T-helper 1 cell (primary cell): ENCODE measurements at places on chromosomes 13 and 19.
A peak's percentile ranks its signal among the peaks of the same experiment; 100 is the strongest.

- DNase-seq, result no peak
Observed at GRCh38 chr13:111183959-111184358, 68.8 kb downstream of the ARHGEF7 start.

DNA sequence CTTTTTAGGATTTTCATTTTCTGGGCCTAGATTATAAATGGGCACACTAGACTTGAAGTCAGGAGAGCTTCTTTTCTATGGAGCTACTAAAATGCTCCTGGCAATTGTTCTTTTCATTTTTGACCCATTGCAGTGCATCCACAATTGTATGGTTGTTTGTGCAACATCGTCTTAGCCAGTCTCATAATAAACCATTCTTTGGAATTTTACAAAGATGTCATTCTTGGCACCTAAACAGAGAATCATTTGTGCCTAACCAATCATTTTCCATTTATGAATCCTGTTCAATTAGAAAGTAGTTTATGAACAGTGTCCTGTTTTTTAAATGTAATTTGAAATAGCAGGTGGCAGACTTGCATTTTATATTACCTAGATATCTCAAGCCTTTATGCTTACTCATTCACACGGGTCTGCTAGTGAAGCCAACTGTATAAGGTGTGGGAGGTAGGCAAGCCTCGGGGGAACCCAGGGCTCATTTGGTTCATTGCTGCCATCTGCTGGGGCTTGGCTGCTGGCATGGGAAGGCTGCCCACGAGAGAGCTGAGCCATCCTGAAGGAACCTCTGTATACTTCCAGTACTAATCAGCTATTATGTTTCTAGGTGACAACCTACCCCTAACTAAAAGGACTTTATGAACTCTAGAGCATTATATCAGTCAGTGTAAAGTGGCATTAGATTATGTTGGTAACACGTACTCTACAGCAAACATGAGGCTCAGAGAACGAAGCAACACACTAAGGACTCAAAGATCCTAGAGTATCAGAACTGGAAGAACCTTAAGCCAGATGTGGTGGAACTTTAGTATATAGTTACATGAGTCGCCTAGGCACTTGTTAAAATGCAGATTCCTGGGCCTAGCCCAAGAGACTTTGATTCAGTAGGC is 60.0 kb downstream of the TPT1 start:
- peak; percentile 36 for DNase-seq

DNA sequence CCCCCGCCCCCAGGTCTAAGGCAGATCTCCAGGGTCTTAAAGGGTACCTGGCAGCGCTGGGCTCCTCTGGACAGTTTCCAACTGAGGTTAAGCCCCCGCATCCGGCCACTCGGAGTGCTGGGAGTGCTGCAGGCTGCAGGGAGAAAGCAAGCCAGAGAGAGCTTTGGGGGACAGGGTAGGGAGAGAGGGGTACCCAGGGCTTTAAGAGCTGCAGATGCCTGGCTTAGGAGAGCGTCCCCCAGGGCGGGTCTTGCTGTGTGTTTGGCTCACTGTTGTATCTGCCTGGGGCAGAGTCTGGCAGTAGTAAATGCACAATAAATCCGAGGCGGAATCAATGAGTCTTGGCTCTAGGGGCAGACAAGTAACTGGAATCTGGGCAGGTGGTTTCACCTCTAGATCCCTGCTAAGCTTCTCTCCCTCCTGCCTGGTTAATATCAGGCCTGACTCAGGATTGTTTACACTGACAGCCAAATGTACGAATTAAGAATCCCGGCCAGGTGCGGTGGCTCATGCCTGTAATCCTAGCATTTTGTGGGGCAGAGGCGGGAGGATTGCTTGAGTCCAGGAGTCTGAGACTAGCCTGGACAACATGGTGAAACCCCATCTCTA is 798 bp upstream of the COX6B2 start:
- DNase-seq, result no peak

DNA sequence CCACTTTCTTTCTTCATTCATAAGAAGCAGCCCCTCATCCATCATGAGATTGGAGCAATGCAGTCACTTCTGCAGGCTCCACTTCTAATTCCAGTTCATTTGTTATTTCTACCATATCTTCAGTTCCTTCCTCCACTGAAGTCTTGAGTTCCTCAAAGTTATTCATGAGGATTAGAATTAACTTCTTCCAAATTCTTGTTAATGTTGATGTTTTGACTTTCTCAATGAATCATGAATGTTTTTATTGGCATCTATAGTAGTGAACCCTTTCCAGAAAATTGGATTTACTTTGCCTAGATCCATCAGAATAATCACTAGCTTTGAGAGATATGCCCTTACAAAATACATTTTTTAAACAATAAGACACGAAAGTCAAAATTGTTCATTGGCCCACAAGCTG is 2567.7 kb upstream of the PCDH20 start:
- no peak for DNase-seq

- no peak for DNase-seq
Observed at GRCh38 chr13:83879431-83880171, 2.7 kb downstream of the SLITRK1 start.

- DNase-seq, result no peak
Observed at GRCh38 chr19:13917888-13918406, 11.9 kb downstream of the CC2D1A start.

- no peak for DNase-seq
Observed at GRCh38 chr13:42992764-42993122, 702 bp upstream of the EPSTI1 start.

GRCh38 chr13:65677906-65678305 is 1552.2 kb downstream of the PCDH9 start:
- no peak for DNase-seq

DNA sequence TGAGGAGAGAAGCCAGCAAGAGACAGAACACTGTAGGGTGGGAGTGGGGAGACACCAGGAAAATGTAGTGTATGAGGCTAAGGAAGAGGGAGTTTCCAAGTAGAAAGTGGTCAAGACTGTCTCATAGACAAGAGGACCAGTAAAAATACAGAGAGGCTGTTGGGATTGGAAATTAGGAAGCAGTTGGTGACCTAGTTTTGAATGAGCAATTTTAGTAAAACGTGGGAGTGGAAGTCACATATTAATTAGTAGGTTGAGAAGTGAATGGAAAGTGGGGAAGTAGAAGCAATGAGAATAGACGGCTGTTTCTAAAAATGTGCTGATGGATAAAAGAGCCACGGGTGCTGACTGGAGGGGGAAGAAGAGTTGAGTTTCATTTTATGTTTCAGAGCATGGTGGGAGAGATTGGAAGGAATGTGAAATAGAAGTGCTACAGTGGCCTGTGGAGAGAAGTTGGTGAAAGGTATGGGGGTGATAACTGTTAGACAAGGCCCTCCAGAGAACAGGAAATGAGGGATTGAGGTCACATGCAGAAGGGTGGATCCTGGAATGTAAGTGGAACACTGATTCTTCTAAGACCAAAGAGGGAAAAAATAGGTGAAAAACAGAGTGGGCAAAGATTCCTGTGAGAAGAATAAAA is 247.3 kb downstream of the MTUS2 start:
- DNase-seq, result no peak

- no peak for DNase-seq
Observed at GRCh38 chr13:75752826-75753225, 116.7 kb downstream of the LMO7 start.

- DNase-seq, result no peak
Observed at GRCh38 chr13:61463024-61463423, 47.4 kb upstream of the PCDH20 start.
